H1 (cell line): ENCODE measurements at places on chromosomes 12 and 14. TPM values are rescaled to one million over a fixed set of nuclear protein-coding genes. Genes with fewer than 3 reads are reported as not detected.

DNA sequence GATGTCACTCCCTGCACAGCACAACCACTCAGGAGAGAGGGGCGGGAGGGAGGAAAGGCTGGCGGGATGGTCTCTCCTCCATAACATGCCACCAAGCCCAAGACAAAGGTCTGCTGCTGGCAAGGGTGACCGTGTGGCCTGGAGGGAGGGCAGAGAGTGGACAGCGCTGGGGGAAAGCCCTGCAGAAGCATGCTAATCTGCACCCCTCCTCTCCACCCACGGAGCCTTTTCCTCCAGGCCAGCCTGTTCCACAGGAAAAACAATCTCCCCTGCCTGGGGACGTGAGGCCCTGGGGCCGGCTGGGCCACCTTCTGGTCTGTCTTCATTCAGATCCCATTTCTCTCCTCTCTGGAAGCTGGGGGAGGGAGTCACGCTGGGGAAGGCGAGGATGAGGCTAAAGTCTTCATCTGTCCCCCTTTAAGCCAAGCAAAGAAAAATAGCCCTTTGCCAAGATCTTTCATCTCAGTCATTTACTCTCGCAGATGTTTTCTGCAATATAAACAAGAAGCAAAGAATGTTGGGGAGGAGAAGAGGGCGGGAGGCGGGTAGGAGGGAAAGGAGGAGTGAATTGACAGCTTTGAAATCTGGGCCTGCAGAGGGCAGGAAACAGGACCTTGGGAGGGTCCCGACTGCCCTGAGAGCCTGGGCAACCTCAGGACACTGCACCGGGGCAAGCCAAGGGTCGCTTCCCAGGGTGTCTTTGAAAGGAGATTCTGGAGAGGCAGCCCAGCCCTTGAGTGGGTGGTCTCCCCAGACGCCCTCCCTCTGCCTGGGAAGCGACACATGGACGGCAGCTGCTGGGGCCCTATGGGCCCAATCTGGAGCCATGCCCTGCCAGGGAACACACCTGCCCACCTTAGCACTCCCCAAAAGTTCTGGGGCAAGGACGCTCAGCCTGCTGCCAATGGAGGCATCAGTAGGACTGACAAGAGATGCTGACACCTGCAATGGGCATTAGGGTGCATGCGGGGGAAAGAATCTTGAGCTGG lies 133.6 kb downstream of the ZFP36L1 start:
- no peak for DNase-seq

DNA sequence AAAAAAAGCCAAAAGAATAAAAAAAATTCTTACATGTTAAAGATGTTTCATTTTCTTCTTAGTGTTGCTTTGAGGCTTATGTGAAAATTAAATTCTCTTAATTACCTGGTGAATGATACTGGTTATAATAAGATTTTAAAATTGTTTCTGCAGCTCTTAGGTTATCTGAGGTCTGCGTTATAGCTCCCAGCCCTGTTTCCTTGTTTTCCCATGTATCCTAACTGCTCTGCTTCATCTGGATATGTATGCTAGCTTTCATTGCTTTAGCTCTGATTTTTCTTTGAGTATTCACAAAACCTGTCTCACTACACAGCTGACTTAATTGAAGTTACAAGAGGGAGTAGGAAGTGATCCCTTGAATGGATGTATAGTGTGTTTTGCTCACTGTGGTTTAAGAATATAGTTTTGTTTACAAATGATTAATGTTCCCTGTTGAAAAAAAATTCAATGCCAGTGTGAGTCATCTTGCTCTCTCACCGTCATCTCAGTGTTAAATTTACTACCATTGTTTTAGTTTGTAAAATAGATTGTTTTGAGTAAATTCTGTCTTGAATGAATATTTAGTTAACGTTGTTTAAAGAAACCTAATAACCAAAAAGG lies 26.8 kb downstream of the CPSF6 start:
- DNase-seq: no peak

DNA sequence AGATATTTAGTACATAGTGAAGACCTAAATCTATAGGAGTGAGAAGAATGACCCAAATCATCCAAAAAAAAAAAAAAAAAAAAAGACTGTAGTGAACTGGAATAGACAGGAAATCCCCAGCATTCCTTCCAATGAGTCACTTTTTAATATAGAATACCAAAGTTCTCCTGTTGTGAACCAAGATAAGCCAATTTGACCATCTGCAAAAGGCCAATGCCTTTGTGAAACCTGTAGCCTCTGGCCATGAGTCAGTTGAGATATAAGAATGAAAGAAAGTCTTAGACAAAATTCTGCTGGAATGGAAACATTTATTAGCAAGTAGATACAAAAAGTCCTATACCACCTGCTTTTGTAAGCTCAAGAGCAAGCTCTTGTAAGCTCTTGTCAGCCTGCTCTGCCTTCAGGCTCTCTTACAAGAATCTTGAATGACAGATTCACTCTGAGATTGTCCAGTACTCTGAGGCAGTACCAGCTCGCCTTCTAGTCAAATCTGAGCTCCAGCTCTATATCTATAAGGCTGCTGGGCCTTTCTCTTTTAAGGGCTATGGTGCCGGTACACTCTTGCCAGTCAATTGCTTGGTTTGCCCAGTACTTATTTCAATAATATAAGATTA lies 243.0 kb upstream of the TMTC1 start:
- DNase-seq: no peak

DNA sequence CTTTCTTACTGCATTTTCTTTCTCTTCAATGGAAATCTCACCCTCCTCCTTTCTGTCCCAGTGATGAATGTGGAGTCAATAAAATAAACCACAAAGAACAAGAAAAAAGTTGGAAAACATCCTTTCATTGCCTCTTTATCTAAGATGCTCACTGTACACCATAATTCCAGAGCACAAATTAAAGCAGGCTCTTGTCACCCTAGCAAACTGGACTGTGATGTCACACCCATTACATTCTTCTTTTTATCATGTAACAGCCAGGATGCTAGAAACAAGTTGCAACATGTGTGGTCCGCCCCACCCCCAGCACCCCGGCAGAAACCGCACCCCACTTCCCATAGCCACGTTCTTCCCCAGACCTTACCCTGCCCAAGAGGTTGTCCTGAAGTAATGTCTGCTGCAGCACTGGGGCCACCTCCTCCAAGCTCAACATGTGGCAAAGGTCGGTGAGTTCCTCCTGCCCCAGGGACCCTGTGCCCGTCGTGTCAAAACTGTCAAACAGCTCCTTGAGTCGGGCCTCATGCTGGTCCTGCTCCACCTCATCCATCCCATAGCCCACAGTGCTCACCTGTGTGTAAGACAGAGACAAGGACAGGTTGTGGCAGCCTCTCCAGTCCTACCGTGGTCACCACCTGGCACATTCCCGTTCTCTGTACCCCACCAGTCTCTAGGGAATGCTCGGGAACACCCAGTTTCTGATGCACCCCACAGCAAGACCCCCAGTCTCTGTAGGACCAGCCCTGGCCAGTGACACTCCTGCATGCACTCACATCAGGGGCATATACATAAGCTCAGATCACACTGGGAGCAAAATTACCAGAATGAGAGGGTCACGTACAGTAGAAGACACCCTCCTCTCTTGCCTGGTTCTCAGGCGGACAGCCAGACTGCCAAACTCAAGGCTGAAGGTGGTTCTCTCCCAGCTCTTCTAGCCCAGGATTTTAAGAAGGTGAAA lies 9.2 kb downstream of the NIN start:
- DNase-seq: no peak

- DNase-seq: no peak
Observed at GRCh38 chr12:989751-990660, 1.0 kb upstream of the ERC1 start.

The PMCH gene
- polyA plus RNA-seq: not detected in 2 replicates

- no peak for DNase-seq
Observed at GRCh38 chr12:124490584-124491305, 76.7 kb downstream of the NCOR2 start.

DNA sequence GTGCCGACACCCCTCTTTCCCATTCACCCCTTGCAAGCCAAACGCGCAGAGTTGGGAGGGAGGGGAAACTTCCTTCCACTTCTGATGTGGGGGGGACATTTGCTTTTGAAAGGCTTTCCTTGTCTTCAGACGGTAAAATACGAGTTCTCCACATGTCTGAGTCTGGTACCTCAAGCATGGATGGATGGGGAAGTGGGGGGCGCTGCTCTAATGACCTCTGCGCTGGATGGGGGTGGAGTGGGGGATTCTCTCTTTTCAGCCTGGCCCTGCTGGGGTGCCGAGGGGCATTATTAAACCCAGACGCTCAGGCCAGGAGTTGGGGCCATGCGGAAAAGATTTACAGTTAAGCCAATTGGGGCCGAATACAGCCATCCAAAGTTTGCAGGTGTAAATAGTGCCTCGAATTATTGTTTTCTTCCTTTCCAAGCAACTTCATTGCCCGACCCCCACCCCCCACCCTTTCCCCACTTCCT lies 9.1 kb upstream of the TBX3 start:
- DNase-seq: no peak

DNA sequence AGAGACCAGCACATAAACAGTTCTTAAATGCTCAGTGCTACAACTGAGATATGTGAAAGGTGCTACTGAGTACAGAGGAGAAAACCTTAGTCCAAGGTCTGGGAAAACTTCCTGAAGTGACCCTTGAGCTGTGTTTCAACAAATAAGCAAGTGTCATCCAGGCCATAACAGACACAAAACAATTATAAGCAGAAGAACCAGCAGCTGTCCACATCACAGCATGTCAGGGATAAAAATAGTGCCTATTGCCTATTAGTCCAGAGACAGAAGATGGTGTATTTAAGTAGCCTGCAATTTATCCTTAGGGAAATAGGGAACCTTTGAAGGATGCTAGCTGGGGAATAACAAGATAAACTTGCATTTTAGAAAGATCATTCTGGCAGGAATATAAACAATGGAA lies 237.8 kb downstream of the SPTSSA start:
- DNase-seq: no peak

DNA sequence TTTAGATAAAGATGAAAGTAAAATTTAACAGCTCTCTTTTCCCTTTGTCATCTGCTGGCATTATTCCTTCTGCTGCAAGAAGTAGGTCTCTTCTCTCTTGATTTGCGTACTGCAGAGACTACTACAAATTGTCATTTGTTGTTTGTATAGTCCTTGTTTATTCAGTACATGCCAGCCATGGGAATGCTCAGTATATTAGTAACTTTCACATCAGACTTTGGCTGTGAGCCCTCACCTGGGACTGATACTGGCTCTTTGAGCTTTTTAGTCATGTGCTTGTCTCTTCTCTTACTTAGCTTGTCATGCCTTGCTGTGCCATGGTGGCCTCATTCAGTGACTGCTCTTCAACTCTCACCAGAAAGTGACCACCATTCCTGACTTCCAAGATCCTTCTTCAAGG lies 169.8 kb downstream of the PRKCH start:
- no peak for DNase-seq

- DNase-seq: no peak
Observed at GRCh38 chr14:103552011-103552845, 10.2 kb downstream of the BAG5 start.

GRCh38 chr12:53180931-53181645 lies 363 bp upstream of the CSAD start:
- no peak for DNase-seq

- DNase-seq: no peak
Observed at GRCh38 chr12:47751561-47751960, 7.1 kb downstream of the RAPGEF3 start.
